ENCODE measurements at places on chromosomes 16 and 17.

DNA sequence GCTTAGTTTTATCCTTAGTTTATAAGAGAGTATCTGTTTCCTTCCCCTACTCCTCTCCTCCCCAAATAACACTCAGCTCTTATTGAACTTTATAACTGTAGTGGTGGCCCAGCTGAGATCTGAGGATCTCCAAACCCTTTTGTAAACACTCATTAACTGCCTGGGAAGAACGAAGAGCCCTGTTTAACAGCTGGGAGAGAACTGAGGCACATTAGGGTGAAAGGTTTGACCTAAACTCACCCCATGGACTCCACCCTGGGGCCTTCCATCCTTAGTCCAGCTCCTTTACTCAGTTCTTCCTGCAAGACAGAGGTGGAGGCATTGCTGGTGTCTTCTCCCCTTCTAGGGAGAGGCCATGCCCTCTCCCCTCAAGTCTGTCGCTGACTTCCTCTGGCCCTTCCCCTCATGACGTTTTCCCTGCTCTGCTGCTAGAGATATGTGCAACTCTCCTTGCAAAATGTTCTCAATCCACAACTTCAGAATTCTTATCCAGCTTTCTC is 1.2 kb upstream of the RARA start:
- peak; percentile 32 for DNase-seq

- no peak for DNase-seq
These were observed 1.2 kb downstream of the PTX4 start for GRCh38 chr16:1487395-1488053.

GRCh38 chr16:26712876-26713275 is 353.9 kb upstream of the C16orf82 start:
- no peak for DNase-seq

DNA sequence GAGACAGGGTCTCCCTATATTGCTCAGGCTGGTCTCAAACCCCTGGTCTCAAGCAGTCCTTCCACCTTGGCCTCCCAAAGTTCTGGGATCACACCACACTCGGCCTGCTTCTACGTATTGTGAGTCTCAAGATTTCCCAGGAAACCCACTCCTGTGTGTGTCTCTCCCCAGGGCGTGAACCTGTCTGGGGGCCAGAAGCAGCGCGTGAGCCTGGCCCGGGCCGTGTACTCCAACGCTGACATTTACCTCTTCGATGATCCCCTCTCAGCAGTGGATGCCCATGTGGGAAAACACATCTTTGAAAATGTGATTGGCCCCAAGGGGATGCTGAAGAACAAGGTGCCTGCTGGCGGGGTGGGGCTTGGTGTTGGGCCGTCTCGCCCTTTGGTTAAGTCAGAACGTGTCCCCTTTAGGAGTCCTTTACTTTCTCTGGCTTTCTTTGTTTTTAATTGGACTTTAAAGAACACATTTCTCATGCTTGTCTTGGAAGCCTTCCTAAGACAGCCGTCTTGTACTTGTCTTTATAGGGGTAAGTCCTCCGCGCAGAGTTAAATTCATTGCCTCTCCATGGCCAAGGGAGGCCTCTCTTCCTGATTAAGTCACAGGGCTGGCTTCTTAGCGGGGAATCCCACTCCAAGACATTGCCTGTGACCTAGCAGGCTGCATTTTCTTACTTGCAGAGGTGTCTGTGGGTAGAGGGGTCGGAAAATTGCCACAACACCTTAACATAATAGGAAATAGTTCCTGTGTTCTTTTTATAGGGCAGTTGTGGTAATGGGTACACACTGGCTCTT is 136.4 kb downstream of the ABCC6 start:
- no peak for DNase-seq

DNA sequence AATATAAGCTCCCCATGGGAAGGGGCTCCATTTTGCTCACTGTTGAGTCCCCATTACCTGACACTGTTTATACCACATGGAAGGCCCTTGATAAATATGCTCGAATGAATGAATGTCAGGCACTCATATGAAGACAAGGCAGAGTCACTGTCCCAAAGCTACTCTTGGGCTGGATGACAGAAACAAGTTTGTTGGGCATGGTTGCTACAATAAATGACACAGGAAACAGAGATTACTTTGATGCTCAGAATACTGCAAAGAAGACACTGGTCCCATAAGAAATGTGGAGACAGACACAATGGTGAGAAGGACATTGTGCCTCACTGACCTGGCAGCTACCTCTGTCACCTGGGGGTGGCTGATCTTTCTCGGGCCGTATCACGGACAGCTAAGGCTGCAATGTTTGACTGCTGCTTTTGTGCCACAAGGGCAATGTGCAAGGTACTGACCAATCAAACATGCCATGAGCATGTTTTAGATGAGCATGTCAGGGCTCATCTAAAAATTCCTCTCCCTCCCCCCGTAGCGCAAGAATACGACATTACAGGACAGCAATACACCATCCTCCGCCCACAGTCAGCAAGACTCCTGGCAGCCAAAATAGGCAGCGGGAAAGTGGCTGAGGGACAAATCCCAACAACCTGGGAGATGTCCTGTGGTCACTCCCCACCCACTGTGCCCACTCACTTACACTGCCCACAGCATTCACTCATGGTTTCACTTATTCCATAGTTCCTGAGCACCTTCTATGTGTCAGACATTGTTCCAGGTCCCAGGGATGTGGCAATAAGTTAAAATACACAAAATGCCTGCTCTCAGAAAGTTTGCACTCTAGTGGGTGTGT is 5.0 kb downstream of the PIK3R6 start:
- no peak for DNase-seq

DNA sequence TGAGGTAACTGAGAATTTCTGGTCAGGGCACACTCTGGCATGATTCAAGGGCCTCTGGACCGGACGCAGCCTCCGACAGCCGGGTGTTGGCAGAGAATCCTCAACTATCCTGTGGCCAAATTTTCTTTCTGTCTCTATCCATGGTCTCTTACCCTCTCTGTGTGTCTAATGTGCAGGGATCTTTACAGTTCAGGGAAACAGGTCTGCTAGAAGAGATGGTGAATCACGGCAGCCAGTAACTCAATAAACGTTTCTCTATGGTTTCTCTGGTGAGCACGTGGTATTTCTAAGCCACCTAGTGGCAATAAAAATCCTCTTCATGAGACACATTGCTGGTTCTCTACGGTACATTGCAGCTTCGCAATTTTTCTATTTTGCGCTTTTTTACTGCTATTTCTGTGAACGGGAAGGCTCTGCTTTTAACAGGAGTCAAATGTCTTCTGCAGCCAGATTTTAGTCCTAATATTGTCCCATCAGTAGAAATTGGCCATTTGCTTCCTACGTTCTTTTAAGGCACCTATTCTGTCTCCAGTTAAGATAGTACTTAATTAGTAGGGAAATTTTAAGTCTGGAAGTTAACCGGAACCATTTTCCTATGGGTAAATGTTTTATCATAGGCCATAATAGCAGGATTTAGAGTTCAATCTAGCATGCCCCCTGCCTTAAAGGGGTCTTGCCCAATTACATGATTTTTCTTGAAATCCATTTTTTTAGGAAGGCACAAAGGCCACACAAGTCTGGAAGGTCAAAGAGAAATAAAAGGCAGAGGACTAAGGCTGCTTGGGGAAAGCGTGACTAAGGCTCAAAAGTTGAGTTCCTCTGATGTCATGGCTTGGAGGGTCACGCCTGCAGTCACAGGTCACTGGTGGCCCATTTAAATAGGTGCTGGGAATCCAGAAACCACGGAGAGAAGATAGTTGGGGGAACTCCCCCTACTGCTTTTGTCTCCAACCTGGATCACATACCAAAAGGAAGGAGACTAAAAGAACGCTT is 31.5 kb downstream of the QPRT start:
- peak; percentile 54 for DNase-seq

DNA sequence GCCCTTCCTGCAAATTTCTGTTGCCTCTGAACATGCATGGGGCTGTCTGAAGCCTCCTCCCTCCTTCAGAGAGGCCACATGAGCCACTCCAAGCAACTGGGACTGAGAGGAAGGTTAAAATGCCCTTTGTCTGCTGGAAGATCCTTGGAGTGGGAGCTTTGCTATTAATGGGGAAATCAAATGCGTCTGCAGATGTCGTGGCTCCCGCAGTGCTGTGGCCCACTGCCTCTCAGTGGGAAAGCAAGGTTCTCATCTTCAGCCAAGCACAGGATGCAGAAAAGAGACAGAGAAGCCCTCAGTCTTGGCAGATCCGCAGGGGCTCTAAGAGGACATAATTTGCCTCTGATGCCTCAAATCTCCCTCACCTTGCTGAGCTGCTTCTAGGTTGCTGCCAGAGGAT is 34.8 kb downstream of the PEMT start:
- DNase-seq, result no peak

DNA sequence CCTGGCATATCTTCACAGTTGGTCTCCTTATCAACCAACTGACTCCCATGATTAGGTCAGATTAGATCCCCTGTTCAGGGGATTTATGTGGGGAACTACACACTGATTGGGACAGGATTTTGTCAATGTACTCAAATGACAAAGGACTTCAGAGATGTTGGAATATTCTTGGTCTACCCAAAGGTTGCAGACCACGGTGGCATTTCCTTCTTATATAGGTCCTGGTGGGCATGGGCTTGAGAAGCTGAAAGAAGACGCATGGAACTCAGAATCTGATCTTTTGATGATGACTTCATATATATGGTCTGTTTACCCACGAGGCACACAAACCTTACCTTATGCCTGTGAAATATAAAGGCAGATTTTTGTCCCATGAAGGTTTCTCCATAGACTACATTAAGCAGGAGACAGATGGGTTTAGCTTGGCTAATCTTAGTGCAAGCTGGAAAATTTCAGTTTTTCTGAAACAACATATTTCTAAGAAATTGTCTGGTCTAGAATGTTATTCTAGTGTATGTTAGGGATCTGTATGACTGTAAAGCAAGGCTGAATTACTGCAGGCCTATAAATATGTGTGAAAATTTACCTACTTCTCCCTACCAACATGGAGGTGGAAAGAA is 33.5 kb downstream of the HLF start:
- no peak for DNase-seq

DNA sequence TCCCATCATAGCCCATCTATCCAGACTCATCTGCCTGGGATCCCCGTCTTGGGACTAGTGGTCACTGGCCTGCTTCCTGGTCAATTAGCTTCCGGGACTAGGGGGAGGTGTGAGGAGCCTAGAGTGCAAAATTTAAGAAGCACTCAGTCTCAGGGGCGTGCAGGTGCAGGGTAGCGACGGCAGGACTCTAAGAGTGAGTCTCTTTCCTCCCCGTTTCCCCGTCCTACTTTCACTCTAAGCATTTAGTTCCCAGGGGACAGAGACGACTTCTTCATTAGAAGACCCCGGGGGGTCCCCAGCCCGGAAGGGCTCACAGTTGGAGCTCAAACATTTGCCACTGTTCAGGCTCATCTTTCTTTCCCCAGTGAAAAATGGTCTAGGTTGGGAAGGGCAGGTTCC is 677 bp upstream of the ZNHIT3 start:
- DNase-seq, result no peak

- no peak for DNase-seq
These were observed 25.6 kb downstream of the ITGB3 start for GRCh38 chr17:47279062-47279801.

GRCh38 chr16:57738844-57739243 is 3.3 kb downstream of the KATNB1 start:
- no peak for DNase-seq

GRCh38 chr16:8858994-8859912 is 9.6 kb downstream of the CARHSP1 start:
- no peak for DNase-seq

DNA sequence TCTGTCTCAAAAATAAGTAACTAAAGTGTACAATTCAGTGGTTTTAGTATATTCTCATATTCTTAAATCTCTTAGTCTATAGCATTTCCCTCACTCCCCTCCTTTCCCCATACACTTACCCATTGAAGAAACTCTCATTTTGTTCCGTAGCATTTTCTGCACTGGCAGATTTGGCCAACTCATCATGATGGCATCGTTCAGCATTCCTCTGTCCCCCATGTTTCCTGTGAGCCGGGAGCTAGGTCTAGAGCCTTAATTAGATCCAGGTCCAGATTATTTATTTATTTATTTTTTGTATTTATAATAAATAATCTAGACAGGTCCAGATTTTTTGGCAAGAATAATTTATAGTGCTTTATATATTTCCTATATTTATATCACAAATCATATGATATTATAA is 31.0 kb downstream of the HEATR3 start:
- no peak for DNase-seq

GRCh38 chr16:11210260-11210659 is 45.7 kb downstream of the SOCS1 start:
- DNase-seq, result no peak

- no peak for DNase-seq
These were observed 33.7 kb upstream of the VPS4A start for GRCh38 chr16:69277413-69277812.

DNA sequence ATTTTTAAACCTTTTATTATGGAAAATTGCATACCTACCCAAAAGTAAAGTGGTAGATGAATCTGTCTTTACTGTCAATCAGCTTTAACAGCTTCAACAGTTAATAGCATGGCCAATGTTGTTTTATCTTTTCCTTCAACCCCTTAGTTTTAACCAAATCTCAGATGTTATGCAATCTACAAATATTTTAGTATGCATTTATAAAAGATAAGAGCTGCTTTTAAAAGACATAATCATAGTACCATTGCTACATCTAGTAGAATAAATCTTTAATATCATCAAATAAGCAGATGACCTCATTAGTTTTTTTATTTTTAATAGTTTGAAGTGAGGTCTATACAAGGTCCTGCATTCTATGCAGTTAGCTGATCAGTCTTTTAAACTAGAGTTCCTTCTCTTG is 37.9 kb downstream of the MAP2K4 start:
- DNase-seq, result no peak

DNA sequence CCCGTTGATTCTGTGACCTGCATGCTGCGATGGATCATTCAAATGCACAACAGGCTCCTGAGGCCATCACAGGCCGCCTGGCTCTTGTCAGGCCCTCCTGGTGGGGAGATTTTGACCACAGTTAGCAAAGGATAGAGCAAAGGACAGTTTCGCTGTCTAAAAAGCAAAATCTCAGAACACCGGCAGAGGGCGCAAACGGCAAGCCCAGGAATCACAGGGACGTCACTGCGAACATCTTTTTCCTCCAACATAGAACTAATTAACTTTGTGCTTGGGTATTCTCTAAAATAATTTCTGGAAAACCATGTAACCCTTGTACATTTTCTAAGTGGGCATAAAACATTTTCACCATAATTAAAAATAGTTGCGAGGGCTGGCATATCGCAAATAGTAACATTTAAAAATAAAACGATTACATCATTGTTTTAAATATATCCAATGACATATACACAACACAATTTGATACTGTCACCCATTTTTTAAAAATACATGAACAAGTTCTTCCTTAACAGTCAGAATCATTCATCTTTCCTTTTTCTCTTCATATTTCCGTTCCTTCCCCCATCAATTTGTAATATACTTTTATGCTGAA is 19.7 kb upstream of the SLC47A1 start:
- peak; percentile 58 for DNase-seq

- peak; percentile 44 for DNase-seq
These were observed 780 bp upstream of the DCAKD start for GRCh38 chr17:45052052-45052772.

- DNase-seq, result no peak
These were observed 33.1 kb upstream of the AKAP1 start for GRCh38 chr17:57051886-57052361.

- peak; percentile 79 for DNase-seq
These were observed 5.9 kb upstream of the CD68 start for GRCh38 chr17:7573324-7574080.
